CD4-positive, alpha-beta T cell treated with Interferon gamma for 1 hour (primary cell): ENCODE measurements at places on chromosomes 11 and 22.
A peak's percentile ranks its signal among the peaks of the same experiment; 100 is the strongest.

DNA sequence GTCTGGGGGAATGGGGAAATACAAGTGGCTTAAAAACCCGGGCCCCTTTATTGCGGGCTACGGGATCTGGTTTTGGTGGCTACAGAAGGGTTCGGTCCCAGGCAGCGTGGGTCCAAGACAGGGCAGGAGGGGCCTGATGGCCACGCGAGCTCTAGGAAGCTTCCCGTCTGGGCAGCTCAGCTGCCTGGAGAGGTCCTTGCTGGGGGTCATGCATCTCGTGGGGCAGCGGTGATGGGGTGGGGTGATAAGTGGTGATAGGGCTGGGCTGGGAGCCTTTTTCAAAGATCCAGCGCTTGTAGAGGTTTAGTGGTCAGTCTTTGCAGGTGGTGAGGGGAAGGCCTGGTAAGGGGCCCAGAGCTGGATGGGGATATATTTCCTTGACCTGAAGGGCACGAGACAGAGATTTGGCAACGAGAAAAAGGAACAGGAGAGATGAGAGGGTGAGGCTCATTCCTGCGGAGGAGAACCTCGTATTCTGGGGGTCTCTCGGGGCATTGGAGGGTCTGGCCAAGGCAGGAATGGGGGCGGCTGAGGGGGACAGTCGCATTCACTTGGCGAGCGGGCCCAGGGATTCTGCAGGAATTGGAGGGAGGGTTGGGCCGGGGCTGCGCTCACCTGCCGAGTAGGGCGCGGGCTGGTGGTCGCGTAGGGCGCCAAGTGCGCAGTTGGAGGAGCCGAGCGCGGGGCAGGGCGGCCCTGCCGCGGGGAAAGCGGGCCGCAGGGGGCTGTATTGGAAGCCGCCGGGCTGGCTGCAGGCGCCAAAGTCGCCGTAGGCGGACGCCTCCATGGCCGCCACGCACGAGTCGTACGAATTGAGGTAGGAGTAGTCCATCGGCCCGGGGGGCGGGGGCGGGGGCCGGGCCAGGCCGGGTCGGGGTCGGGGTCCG lies 560 bp downstream of the PHOX2A start:
- DNase-seq, result no peak

- no peak for DNase-seq
These were observed 10.3 kb downstream of the HSPA8 start for GRCh38 chr11:123051634-123052033.

- peak; percentile 80 for DNase-seq
These were observed 6.6 kb upstream of the CDC42BPG start for GRCh38 chr11:64850979-64851567.

DNA sequence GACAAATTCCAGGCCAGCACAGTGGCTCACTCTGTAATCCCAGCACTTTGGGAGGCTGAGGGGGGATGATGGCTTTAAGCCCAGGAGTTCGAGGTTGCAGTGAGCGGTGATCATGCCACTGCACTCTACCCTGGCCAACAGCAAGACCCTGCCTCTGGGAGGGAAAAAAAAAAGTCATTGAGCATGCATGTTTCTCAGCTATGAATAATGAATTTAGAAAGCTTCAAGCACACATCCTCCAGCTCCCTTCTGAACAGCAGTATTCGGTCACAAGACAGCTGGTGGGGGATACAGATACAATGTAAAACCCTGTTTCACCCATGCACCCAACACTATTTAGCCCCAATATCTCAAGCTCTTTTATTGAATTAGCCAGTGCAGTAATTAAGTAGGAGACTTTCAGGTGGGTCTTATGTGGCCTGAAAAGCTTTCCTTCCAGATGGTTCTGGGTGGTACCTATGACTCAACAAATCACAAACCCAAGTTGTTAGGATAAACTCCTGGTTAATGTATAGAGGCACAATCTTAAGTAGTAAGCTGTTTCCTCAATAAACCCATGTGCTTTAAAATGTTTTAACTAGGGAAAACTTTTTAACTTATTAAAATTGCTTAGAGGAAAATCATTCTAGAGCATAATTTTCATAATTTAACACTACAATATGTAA lies 13.4 kb downstream of the PRDM10 start:
- no peak for DNase-seq

GRCh38 chr11:5348551-5349194 lies 2.6 kb upstream of the OR51B6 start:
- no peak for DNase-seq

GRCh38 chr22:24686280-24686679 lies 83.3 kb downstream of the GGT1 start:
- DNase-seq, result no peak

- no peak for DNase-seq
These were observed 114.4 kb downstream of the BARX2 start for GRCh38 chr11:129490004-129490403.

- DNase-seq, result no peak
These were observed 132.7 kb upstream of the SESN3 start for GRCh38 chr11:95363708-95364107.

GRCh38 chr22:49348631-49349030 lies 479.0 kb downstream of the BRD1 start:
- no peak for DNase-seq

- DNase-seq, result no peak
These were observed 1328.7 kb downstream of the TBC1D22A start for GRCh38 chr22:48091060-48091650.

DNA sequence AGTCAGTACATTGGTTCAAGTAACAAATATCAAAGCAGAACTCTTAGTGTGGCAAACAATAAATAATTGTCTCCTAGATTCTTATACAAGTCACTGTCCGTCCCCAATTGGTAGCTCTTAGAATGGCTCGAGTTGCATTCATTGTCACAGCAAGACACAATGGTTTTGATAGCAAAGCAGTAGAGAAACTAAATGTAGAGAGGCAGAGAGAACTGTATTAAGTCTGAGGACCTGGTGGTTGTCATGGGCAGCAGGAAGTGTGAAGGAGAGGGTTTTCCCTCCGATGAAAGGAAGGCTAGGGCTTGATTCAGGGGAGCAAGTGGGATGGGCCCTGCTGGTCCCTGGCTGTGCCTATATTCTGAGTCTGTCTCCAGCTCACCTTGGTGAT lies 36.6 kb downstream of the RCOR2 start:
- DNase-seq, result no peak

GRCh38 chr11:44032299-44033085 lies 15.3 kb upstream of the ACCSL start:
- no peak for DNase-seq

DNA sequence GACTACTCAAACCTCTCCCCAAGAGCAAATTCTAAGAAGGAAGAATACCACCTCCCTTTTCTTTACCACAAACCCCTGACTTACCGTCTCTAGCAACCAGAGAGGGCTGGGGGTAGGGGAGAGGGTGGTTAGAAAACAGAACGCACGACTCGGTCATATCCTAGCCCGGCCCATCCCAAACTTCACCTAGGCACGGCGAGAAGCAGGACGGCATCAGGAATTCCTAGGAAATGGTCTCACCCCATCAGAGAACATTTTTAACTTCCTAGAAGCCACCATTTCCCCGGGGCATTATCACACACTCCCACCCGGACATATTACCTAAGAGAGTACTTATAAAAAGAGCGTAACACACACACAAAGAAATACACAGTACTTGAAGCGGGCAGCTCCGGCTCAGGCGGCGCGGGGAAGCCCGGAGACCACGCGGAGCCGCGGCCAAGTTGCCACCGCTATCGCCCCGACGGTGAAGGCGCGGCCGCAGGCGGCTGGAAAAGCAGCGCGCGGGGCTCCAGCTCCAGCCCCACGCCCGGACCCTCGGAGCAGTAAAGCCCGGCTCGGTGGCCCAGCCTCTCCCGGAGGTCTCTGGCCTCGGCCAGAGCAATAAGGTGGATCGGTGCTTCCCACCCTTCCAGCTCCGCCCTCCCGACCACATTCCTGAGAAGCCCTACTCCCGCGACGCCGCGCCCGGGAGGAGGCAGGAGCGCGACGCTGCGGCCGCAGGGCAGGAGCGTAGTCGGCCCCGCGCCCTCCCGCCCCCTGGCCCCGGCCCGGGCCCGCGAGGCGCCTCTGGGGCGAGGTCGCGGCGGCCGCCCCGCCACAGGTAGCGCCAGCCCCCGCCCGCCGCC lies 878 bp downstream of the RRAS2 start:
- peak; percentile 6 for DNase-seq

- DNase-seq, result no peak
These were observed 397.8 kb downstream of the OPCML start for GRCh38 chr11:133134314-133135173.

GRCh38 chr11:60970369-60970774 lies 1.1 kb upstream of the CD6 start:
- peak; percentile 78 for DNase-seq

- no peak for DNase-seq
These were observed 5.0 kb downstream of the INCENP start for GRCh38 chr11:62128835-62129234.

DNA sequence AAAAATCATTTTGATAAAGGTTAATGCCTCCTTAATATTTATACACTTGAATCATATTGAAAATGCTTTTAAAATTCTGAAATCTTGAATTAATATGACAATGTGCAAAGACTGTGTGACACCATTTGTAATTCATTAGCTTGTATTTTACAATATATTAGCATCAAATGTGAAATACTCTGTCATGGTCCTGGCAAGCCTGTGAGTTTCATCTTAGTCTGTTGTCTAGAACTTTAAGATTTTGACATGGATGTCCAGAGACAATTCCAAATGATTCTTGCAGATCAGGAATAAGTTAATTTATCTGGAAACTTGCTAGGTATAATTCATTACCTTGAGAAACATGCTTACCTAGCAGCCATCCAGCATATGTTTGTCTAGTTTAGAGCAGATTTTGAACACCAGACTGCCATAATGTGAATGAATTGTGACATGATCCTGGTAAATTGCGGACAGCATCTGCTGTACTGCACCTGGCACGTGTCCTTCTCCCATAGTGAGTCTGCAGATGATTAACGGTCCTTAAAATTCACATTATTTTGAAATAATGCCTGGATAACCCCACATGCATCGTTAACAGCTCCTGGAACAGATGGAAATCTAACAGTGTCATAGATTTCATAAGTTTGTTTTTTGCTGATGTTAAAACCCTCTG lies 34.5 kb upstream of the DEUP1 start:
- no peak for DNase-seq

- no peak for DNase-seq
These were observed 9.5 kb upstream of the UPB1 start for GRCh38 chr22:24485608-24486007.

DNA sequence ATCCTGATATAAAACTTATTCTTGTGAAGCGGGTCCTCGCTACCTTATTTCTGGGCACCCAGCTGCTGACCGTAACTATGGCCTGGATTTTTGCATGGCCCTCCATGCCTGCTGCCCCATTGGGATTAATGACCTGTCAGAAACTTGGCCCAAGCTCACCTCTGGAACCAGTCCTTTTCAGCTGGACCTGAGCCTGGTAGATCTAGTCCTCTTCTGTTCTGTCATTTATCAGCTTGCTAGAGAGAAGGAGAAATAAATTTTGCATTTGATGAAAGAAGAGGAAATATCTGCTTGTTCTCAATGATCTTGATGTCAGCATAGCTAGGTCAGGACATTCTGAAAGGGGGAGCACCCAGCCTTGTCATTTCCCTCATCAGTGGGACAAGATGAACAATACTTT lies 387.8 kb upstream of the LARGE1 start:
- no peak for DNase-seq

DNA sequence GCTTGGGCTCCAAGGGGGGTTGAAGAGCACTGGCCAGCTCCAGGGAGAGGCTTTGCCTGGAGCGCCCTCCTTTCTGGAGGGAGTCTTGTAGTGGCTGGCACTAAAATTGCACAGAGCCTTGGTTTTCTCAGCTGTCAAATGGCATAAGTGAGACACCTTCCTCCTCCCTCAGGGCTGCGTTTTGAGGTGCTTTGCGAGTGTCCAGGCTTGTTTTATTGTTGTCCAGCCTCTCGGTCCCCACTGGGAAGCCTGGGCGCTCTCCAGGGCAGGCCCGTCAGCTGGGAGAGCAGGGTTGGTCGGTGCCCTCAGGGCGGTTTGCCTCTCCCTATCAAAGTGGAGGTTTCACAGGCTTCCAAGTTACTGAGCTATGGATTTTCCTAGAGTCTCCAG lies 149.3 kb upstream of the B3GAT1 start:
- DNase-seq, result no peak

DNA sequence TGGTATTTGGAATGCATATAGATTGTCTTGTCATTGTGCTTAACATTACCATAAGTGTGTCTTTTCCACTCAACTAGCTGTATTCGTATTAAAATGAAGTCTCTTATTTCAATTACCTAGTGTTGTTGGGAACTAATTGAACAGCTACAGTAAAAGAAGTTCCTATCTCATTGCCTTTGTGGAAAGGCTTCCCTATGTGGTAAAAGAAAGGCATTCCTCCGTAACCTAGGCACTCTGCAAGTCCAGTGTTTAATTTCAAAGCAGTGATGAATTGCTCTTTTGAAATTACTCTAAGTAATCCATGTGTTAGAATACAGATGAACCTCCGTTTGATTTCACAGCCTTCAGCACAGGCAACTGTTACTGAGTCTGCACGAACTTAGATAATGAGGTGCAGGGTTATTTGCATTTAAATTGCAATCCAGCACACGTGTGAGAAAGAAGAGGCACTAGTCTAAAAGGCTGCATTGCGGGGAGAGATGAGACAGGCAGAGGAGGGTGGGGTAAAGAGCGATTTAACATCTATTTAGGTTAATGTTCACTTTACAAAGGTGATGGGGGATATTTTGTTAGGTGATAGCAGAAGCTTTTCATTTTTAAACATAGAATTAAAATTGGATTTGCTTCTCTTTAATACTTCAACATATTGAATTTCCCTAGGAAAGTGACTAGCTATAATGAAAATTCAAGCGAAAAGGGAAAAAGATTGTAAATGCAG lies 25.0 kb upstream of the CRTAM start:
- DNase-seq, result no peak

GRCh38 chr22:19430890-19431541 lies 517 bp downstream of the HIRA start:
- no peak for DNase-seq

GRCh38 chr11:1830322-1831223 lies 4.2 kb upstream of the SYT8 start:
- no peak for DNase-seq

DNA sequence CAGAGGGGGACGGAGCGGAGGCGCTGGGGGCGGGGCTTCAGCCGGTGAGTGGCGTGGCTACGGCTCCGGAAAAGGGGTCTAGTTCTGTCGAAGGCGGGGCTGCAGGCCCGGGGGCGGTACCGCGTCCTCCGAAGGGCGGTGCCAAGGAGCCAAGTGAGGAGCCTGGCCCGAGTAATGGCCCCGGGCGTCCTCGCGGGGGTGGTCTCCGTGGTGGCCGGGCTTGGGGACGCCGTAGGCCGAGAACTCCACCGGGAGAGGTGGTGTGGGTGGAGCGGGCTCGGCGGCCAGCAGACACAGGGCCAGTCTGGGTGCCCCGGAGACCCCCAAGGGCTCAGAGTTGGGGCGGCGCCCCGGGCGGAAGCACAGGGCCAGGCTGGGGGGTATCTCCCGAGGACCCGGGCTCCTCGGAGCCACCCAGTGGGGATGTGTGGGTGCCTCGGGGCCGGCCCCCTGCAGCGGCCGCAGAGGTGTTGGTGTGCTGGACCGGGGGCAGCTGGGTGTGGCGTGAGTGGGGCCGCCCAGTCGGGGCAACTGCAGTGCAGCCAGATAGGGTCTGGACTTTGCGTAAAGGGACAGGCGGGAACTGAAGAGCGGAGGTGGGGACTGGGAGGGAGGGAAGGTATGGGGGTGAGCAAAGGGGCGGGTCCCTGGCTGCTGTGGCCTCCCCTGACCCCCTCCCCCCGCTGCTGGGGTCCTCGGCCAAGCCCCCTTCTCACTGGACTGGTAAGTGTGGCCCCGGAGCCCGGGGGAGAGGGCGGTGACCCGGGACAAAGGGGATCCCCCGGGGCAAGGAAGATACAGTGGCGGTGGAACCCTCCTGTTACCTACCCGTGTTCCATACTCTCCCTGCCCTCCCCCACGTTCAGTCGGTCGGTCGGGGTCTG lies 838 bp downstream of the FKBP2 start:
- peak; percentile 99 for DNase-seq

- no peak for DNase-seq
These were observed 16.0 kb upstream of the TMA7B start for GRCh38 chr22:39943953-39944872.
